ENCODE measurements at places on chromosomes 5 and 9. TPM values are rescaled to one million over a fixed set of nuclear protein-coding genes. Genes with fewer than 3 reads are reported as not detected.

EGFL7 gene
- 1,043 TPM for total RNA-seq

THBS4 gene
- not detected for total RNA-seq

NMUR2 gene
- total RNA-seq, result not detected

ACSL6 gene
- not detected for total RNA-seq

CKMT2 gene
- not detected for total RNA-seq

LRRC19 gene
- total RNA-seq, result not detected

HCN1 gene
- total RNA-seq, result not detected

GNAQ gene
- total RNA-seq, result 61.8 TPM

CNTLN gene
- 15.8 TPM for total RNA-seq

PLPPR1 gene
- not detected for total RNA-seq

BAAT gene
- total RNA-seq, result not detected

RGS7BP gene
- total RNA-seq, result 2.0 TPM

GTF2H2C gene
- 46.1 TPM for total RNA-seq

CDC20B gene
- total RNA-seq, result 0.14 TPM

- no peak for DNase-seq
Measured at GRCh38 chr5:133347039-133347438, 265.3 kb downstream of the FSTL4 start.

DNA sequence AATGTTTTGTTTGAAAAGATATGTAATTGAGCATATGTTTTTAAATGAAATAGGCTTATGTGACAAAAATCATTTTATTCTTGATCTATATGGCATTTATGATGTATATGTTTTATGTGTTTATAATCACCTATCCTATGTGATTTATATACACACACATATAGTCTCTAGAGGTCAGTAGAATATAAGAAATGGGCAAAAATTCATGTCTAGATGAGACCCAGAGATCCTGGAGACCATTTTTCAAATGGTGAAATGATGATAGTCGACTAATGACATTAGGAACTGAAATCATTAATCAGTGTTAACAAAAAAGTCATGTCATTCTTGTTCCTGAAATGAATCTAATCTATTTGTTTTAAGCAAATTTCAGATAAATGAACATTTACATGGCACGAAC, 709.2 kb upstream of the WWC1 start:
- no peak for DNase-seq

DNA sequence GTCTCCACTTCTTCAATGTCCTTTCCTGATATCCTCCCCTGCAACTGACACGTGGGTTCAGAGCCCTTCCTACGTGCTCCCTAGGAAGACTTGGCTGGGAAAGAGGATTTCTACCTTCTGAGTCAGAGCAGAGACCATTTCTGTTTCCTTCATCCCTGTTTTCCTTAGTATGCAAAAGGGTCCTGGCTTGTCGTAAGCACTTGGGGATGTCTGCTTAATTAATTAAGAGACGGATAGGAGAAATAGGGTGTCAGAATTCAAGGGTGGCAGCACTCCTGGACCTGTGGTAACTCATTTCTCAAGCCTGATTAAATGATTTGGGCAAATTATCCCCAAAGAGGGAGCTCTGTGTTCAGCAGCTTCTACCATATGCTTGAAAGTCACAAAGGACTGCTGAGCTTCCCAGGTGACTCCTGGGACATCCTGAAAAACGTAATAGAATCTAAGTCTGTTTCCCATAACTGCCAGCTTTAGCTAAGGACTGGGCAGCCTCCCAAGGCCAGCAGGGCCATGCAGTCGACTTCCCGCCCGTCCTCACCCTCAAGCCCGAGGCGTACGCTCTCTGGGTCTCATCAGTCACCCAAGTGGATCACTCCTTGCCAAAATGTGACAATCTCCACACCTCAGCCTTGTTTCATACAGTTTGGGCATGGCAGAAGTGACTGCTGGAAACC, 20.5 kb downstream of the ABCA1 start:
- DNase-seq, result peak; percentile 17

- DNase-seq, result no peak
Measured at GRCh38 chr5:178141550-178141949, 10.7 kb downstream of the RMND5B start.

- peak; percentile 89 for DNase-seq
Measured at GRCh38 chr9:129981180-129981907, 61.6 kb downstream of the FNBP1 start.

DNA sequence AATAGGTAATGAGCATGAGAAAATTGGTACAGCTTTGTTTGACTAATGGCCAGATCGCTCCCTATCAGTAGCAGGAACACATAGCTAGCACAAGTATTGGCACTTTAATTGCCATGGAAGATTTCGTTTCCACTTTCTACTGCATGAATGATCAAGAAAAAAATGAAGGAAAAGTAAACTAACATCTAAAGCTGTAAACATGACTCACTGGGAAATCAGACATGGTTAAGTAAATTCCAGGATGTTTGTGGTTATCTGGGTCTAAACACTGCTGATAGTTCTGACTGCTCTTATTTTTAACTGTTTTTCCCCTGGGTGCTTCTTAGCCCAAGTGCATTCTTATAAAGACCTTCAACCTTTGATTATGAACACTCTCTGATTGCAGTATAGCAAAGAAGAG, 388.9 kb downstream of the NR2F1-AS1 start:
- DNase-seq, result peak; percentile 73

DNA sequence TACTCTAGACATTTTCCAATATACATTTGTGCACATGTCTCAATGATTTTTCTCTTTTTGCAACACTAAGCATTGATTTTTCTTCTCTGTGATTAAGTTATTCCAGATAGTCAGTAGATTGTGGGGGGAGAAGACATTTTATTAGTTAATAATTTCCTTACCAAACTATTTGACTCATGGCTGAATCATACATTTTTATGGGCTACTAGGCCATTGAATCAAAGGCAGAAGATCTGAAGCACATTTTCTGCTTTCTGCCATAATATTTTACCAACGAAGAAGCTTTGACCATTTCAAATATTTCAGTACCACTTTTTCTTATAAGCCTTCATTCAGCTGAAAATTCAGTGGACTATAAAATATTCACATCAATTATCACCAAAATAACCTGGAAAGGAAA, 175.6 kb downstream of the IRX2 start:
- no peak for DNase-seq

GRCh38 chr9:114192539-114192938, 37.2 kb downstream of the COL27A1 start:
- DNase-seq, result no peak

DNA sequence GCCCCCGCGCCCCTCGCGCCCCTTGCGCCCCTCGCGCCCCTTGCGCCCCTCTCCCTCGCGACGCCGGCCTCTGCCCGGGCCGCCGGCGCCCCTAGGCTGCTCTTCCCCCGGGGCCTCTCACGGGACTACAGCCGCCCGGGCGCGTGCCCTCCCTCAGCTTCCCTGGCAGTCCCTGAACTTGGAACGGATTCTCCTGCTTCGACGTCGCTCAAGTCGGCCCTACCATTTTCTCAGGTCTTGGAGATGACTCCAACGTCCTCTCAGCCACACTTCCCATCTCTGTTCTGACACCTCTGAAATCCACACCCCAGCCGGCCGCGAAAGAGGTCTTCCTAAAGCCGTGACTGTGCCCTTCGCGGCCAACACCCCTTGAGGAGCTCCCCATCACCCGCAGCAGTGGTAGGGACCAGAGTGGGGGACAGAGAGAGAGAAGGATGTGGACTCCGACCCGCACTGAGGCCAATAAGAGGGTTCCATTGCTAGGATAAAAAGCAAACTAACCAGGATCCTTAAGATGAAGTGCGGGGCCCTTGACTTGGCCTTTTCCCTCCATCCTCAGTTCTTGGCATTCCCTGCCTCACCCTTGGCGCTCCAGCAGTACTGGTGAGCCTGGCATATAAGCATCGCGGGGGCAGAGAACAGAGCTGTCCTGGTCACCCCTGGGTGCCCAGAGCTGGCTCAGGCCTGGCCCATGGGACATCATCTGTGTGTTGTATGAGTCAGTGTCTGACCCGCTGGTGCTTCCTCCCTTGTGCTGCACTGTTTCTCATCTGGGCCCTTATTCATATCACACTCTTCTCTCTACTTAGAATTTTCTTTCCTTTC, 38.6 kb upstream of the GARNL3 start:
- no peak for DNase-seq

DNA sequence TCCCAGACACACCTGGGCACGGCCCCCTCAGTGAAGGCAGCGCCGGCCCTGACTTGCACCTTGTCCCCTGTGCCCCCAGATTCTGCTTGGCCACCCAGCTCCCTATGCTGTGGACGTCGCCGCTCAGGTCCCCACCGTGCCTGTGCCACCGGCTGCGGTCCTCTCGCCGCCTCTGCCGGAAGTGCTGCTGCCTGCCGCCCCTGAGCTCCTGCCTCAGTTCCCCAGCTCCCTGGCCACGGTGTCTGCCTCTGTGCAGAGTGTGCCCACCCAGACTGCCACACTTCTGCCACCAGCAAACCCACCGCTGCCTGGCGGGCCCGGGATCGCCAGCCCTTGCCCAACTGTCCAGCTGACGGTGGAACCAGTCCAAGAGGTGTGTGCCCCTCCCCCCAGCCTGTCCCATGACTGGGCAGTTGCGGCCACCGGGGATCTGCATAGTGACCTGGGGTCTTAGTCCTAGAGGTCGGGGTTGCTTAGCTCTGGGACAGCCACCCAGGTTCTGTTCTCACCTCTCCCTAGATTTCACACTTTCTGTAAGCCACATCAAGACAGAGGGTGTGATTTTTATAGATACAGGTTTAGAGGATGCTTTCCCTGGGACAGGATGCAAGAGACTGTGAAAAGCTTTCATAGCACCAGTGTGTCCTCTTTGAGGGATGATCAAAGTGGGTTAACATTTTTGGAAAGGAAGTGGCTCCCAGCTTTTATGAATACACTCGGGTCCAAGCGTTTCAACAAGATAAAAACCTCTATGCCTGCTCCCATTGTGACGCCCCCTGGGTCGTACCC, 78.0 kb downstream of the WNK2 start:
- no peak for DNase-seq

GRCh38 chr5:17860660-17861315, 226.5 kb downstream of the TAF11L14 start:
- peak; percentile 8 for DNase-seq

DNA sequence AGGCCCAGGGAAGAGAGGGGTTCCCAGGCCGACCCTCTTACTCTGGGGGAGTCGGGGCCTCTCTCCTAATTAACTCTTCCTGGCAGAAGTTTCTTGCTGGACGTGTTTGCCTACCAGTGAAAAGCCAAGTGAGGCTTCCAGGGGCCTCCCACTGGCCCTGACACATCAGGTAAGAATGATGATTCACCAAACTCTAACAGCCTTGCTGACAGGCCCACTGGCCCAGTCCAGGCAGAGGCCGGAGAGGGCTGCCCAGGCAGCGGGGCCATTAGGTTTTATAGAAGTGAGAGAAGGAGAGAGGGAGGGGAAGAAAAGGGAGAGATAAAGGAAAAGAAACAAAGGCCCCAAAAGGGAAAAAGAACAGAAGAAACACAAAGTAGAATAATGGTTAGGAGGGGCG, 50.8 kb upstream of the FOXE1 start:
- DNase-seq, result no peak

- no peak for DNase-seq
Measured at GRCh38 chr5:65933295-65933694, 6.9 kb downstream of the ERBIN start.

DNA sequence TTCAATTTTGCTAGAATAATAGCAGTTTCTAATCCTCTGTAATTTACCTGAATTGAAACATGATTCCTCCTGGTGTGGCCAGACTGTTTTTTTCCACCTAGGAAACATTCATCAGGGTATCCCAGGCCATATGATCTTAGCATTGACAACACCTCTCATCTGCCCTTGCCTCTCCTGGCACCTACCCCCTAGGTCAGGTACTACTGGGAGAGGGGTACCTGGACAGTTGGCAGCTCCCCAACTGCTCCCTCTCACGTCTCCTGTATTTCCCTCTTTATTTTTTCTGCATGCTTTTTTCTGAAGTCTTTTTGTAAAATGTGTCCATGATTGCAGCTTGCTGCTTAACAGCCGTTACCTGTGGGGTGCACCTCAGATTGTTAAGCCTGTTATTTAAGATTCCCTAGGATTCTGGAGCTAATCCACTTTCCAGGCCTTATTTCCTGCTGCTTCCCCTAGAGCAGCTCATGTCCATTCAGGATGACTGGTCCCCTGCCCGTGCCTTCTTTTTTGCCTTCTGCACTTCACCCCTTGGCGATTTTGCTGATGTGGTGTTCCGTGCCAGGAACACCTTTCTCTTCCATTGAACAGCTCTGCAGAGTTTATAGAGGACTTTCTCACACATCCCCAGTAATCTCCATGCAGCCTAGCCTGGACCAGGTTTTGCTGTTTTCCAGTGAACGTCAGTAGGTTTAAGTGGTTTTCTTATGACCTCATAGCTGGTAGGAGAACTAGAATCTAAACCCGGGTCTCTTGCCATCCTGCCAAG, 33.6 kb downstream of the SNX30 start:
- peak; percentile 28 for DNase-seq

GRCh38 chr9:97136421-97136820, 97.5 kb upstream of the CTSV start:
- DNase-seq, result no peak

DNA sequence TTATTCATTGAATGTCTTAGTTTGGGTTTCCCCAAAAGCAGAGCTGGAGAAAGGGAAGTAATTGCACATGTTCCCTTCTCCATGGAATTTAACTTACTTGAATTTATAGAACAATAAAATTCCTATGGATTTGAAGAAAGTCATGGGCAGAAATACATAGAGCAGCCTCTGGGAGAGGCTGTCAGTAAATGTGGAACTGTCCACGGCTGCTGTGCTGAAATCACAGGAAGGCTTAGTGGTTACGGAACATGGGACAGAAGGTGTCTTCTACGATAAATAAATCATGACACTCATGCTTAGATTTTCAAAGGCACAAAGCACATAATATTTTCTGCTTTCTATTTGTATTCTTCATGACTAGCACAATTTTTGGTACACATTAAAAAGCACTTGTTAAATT, 440.6 kb upstream of the IZUMO3 start:
- no peak for DNase-seq

DNA sequence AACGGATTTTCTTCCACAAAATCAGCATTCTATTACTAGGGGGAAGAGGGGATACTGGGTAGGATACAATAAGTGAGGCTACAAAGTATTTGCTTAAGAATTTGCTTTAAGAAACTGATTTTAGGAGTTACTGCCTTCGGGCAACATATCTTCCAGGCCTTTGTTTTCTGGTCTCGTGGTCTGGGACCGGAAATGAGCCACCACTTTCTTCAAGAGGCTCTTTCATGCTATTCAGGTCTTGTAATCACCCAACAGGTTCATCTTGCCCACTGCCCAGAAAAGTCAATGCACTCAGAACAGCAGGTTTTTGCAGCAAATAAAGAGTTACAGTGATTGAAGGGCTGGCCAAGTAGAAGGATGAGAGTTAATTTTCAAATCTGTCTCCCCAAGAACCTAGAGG, 6.6 kb upstream of the AOPEP start:
- DNase-seq, result no peak

- DNase-seq, result peak; percentile 40
Measured at GRCh38 chr5:55151923-55152842, 7.8 kb upstream of the GPX8 start.

DNA sequence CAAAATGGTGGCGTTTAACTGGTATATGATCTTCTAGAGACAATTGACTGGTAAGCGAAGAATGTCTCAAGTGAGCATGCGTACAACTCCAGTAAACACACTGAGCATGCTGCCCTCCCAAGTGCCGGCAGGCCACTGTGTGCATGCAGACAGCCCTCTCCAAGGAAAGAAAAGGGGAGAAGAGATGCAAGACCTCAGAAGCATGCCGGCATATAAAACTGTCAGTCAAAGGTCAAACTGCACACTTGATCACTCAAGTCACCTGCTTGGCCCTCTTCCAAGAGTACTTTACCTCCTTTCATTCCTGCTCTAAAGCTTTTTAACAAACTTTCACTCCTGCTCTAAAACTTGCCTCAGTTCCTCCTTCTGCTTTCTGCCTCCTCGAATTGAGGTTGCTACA, 910.2 kb downstream of the TAF11L14 start:
- DNase-seq, result no peak

- DNase-seq, result peak; percentile 55
Measured at GRCh38 chr5:123752552-123753179, 240.7 kb downstream of the CSNK1G3 start.

All from endothelial cell of umbilical vein (primary cell).